Retinal pigment epithelial cell (primary cell): ENCODE measurements at places on chromosomes 16 and 17.

DNA sequence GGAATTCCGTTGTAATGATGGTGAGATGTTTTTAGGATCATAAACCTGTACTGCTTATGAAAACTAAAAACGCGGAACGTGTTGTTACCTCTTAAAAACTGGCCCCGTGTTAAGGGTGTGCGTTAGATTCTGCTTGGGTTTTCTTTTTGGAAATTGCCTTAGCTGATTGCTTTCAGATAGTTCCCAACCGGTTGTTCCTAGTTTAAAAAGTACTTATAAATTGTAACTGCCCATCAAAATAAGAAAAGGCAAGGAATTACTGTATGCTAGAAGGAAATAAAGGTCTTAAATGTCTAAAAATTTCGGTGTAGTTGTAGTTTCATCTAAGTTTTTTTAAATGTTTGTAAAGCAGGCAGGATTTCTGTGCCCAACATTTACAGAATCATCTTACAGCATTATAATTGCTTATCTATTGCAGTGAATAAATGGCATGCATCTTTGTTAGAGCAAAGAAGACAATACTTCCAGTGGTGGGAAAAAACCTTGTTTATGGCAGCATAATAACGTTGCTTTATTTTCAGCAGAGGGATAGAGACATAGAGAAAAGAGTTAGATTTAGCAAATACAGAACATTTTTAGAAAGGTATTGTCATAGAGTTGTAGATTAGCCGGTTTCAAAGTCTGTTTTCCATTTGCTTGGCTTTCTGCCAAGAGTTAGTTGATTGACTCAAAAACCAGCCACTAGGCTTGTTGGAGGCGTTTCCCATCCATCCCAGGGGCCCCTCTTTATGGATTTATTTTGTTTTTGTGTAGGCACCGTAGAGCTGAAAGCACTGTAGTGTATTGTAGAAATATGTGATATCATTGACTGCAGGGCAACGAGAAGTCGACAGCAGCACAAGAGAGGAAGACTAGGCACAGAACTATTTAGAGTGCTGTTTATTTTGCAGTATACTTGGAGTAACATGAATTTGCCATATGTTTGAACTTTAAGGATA, 1.7 kb downstream of the PPM1D start:
- DNase-seq, result peak; percentile 68

DNA sequence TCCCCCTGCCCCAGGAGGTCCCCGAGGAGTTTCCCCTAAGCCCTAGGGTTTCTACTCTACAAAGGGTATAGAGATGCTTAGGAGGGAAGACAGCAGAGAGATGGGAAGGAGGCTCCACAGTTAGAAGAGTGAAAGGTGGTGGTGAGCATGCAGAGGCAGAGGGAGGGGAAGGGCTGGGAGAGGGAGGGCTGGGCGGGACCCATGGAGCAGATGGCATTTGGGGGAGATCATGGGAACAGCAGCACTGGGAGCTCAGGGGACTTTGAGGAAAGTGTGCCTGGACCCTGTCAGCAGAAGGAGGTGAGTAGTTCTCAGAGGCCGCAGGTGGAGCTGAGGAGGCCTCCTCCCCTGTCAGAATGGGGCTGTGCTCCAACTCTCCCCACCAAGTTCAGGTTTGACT, 650 bp upstream of the OTOP3 start:
- DNase-seq, result no peak

DNA sequence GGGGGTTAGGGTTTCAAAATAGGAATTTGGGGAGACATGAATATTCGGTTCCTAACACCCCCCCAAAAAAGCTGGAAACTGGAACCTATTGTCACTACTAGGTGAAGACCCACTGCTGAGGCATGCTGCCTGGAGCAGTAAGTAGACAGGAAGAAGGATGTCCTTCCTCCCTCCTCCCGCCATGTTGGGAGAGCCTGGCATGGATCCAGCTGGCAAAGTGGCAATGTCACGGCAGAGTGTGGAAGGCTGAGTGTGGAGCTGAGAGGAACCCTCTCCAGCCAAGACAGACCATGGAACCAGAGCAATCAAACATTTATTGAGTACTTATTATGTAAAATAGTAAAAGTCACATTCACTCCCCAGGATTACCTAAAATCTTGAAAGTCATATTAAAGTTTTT, 49.0 kb downstream of the CCDC182 start:
- no peak for DNase-seq

GRCh38 chr17:27269974-27270373, 23.9 kb upstream of the WSB1 start:
- DNase-seq, result no peak

- DNase-seq, result peak; percentile 56
Measured at GRCh38 chr16:56932721-56933619, 1.0 kb downstream of the HERPUD1 start.
